ENCODE measurements at places on chromosomes 6 and 20.
A peak's percentile ranks its signal among the peaks of the same experiment; 100 is the strongest.

DNA sequence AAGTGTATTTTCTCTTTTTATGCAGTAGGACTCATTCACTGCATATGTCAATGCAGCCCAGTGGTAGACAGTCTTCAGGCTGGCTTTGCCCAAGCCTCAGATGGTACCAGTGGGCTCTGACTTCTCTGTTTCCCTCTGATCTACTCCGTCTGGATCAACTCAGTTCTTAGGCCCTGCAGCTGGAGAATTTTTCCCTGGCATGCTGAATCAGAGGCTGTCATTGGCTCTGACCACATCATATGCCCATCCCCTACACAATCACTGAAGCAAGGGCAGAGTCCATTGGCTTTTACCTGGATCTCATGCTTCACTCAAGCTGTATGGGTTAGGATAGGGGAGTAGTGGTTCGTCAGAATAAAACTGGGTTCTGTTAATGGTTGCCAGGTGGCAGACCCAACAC lies 57.8 kb downstream of the KIZ start:
- no peak for DNase-seq

DNA sequence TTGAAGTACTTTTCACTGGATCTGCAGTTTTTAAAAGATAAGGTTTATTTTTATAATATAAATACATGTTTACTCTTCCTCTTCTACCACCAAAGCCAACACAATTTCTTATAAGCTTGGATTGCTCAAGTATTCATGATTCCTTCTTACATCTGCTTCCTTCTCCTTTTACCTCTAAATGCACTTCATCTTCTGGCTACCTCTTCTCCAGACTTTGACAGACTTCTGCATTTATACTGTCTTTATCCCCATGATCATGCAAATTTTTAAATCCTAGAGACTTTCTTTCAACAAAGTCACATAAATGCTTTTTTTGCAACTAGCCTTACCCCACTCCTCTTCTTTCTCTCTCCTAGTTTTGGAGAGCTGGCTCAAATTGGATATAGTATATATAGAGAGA lies 142.9 kb downstream of the TFAP2B start:
- DNase-seq, result no peak

GRCh38 chr6:151390851-151391470 lies 398 bp downstream of the ZBTB2 start:
- peak; percentile 93 for DNase-seq

DNA sequence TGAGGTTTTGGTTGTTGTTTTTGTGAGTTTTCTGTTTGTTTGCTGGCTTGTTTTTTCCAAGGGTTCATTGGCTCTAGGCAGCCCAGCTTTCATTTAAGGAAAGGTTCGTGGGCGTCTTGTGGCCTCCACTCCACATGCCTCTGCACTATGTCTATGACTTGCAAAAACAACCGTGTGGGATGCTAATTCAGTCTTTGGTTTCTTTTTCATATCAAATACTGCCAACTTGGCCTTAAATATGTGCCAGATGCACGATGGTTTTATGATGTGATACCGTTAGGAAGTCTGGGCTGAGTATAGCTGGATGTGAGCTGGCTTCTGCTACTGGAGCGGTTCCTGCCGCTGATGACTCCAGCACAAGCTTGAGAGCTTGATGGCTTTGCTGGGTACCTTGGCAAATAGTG lies 96.3 kb downstream of the BMP2 start:
- no peak for DNase-seq

DNA sequence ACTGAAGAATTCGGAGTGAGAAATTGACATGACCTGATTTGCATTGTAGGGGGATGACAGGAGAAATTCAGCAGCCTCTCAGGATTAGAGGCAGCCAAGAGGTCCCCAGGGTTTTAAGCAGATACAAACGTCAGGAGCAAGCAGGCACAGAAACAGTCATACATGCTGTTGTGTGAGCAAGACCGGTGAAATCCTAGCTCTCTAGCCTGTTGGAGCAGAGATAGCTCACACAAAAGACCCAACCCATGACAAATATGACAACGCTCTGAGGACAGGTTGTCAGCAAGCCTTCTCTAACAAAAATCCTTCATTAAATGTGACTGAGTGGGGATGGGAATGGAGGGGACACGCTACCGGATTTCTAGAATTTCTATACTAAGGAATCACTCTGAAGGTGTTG lies 23.0 kb upstream of the AKAP12 start:
- peak; percentile 24 for DNase-seq

GRCh38 chr6:73372516-73372915 lies 2.8 kb upstream of the OOEP start:
- no peak for DNase-seq

- no peak for DNase-seq
Measured at GRCh38 chr6:112502351-112503090, 155.4 kb downstream of the RFPL4B start.

GRCh38 chr6:14682812-14683211 lies 563.1 kb upstream of the JARID2 start:
- no peak for DNase-seq

GRCh38 chr6:163367497-163368183 lies 46.9 kb upstream of the QKI start:
- no peak for DNase-seq

DNA sequence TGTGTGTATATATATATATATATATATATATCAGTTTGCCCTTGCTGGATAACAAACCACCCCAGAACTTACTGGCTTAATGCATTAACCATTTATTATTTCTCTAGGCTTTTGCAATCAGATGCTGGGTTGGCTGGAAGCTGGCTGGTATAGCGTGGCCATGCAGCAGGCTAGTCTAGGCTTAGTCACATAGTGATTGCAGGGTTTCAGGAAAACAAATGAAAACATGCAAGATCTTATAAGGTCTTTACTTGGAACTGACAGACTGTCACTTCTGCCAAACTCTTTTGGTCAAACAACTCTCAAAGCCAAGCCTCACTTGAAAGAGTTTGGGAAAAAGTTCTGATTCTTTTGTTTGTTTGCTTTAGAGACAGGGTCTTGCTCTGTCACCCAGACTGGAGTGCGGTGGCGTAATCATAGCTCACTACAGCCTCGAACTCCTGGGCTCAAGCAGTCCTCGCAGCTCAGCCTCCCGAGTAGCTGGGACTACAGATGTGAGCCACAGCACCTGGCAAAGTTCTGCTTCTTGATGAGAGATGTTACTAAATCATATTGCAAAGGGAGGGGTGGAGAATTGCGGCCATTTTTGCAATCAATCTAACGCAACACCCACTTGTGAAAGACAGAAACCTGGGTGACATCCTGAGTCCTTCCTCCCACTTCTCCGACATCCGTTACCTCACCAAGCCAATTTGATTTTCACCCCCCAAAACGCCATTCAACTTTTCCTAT lies 74.6 kb upstream of the RNF24 start:
- no peak for DNase-seq

DNA sequence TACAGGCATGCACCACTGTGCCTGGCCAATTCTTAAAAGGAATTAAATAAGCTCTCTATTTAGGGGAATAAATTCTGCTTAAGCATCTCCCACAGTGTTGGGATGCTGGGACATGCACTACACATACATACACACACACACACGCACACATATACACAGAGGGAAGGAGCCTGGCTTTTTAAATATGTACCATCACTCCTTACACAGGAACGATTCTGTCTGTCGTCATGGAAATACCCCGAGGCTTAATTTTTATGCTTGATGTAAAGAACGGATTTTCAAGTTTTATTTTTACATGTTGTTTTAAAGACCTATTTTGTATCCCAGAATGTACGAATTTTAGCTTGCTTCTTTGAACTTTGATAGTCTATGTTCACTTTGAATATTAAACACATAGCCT lies 95.3 kb downstream of the CD109 start:
- DNase-seq, result no peak

- DNase-seq, result no peak
Measured at GRCh38 chr20:58231683-58232082, 3.2 kb upstream of the ANKRD60 start.

DNA sequence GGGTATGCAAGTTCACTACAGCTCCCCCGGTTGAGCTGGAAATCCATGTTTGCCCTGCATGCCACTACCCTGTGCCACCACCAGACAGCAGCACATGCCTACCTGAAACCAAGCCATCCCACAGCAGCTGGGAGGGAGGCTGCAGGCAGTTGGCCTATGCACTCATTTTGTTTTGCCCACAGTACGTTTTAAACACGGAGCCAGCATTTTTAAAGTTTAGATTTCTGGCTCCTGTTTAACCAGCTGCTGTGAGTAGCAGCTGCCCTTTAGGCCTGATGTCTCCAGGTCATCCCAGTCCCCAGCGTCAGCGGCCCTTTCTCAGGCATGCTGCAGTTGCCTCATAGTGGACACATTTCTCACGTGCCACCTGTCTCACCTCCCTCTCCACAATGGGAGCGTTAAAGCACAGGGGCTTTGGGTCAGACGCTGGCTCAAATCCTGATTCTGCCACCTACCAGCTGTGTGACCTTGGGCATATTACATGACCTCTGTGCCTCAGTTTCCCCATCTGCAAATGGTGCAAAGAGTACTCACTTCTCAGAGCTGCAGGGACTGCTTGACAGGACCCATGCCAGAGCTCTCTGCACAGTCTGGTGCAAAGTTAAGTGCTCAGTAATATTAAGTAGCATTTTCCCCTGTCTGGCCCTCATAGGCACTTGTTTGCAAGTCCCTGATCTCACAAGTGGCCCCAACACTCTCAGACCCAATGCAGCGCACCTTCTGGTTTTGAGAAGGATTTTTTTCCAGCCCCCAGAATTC lies 8.2 kb upstream of the UBE2V1 start:
- DNase-seq, result peak; percentile 54

DNA sequence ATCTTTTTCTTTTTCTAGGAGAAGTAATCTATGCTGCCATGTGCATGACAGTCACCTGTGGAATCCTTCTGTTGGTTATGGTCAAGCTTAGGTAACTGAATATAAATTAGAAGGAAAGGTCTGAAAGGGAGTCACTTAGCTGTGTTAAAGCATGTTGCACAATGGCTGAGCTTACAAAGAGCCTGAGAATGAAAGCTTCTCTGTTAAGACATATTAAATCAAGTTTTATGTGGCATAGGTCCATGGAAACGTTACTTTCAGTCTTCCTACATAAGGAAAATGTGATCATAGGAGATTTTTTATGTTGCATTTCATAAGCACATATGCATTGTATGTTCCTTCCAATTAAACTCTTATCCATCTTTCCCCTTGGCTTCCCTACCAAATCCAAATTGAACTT lies 72.1 kb downstream of the GFRAL start:
- DNase-seq, result no peak

GRCh38 chr6:149084026-149084425 lies 233.5 kb upstream of the TAB2 start:
- DNase-seq, result no peak

- no peak for DNase-seq
Measured at GRCh38 chr6:39664173-39664572, 61.0 kb downstream of the KIF6 start.

- peak; percentile 23 for DNase-seq
Measured at GRCh38 chr20:62507323-62507722, 31.5 kb upstream of the GATA5 start.

DNA sequence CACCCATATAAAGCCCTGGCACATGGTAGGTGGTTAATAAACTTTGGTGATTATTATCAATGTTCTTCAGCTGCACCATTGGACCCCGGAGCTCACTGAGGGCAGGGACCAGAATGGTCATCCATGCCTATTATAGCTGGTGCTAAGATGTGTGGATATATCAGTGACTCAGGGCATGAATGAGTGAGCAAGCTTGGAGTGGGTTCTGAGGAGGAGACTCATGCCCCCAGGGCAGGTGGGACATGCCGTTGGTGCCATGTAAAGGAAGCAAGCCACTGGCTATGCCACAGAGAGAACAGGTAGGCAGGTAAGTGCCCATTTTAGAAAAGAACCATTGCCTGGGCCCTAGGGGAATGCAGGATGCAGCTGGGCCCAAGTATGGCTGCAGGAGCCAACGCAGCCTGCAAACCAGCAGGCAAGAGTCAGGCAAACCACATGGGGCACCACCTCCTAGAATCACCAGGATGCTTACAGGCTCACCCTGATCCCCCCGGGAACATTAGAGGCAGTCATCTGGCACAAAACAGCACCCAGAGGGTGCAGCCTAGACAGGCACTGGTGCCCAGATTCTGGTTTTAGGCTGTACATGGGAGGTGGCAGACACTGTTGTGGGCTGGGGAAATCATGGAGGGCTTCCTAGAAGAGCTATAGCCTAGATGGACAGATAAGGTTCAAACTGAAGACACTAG lies 23.5 kb downstream of the PLAGL2 start:
- DNase-seq, result peak; percentile 13

GRCh38 chr6:36793913-36794712 lies 45.1 kb downstream of the CPNE5 start:
- peak; percentile 73 for DNase-seq

DNA sequence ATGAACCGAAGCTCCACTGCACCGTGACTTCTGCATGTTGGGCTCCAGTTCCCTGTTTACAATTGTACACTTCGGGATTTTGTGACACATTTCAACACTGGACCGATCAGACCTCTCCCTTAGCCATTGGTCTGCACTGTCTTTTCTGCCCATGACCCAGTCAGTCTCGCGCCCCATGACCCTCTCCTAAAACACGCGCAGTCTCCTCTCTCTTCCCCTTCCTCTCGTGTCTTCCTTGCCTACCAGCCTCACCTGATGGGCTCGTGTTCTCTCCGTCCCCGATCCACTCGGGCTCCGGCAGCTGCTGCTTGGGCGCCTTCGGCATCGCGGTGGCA lies 535 bp upstream of the ABCF1 start:
- DNase-seq, result no peak

- DNase-seq, result no peak
Measured at GRCh38 chr20:42852691-42853090, 337.0 kb downstream of the PTPRT start.

DNA sequence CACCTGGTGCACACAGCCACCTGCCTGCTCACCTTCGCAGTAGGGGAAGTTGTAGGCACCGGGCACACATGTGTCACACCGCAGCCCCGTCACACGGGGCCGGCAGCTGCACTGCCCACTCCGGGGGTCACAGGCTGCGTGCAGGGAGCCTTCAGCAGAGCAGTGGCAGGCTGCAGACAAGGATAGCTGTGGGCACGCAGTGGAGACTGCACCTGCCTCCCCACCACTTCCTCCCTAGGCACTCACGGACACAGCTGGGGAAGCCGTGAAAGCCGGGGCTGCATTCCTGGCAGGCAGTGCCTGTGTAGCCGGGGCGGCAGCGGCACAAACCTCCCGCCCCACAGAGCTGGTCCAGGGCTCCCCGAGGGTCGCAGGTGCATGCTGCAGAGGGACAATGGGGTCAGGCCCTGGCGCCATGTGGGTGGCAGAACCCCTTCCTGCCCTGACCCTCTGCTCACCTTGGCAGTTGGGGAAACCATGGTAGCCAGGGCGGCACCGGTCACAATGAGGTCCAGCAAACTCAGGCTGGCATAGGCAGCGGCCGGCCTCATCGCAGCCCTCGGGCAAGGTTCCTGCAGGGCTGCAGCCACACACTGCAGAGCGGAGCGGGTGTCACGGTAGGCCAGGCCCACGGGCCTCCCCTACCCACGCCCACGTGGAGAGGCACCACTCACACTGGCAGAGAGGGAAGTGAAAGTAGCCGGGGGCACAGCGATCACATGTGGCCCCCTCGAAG lies 29.4 kb downstream of the LAMA5 start:
- no peak for DNase-seq
